Type B pancreatic cell (in vitro differentiated cells): ENCODE measurements at places on chromosomes 2 and 18. TPM values are rescaled to one million over a fixed set of nuclear protein-coding genes. Genes with fewer than 3 reads are reported as not detected.
A peak's percentile ranks its signal among the peaks of the same experiment; 100 is the strongest.

DNA sequence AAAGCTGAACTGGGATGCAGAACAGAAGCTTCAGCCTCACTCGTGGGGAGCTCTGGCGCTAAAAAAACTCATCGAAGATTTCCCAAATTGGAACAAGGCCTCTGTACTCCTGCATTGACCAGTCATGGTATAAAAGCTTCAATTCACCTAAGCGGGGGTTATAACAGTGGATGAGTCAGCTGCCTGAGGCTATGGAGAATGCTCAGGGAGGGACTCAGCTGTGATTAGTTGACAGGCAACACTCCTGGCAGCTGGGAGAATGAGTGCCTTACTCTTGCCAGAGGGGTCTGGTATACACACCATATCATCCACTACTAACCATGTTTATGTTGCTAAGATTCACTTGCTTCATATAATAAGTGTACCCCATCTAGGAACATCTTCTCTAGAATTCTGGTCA, 350.6 kb upstream of the VRK2 start:
- DNase-seq, result no peak

DNA sequence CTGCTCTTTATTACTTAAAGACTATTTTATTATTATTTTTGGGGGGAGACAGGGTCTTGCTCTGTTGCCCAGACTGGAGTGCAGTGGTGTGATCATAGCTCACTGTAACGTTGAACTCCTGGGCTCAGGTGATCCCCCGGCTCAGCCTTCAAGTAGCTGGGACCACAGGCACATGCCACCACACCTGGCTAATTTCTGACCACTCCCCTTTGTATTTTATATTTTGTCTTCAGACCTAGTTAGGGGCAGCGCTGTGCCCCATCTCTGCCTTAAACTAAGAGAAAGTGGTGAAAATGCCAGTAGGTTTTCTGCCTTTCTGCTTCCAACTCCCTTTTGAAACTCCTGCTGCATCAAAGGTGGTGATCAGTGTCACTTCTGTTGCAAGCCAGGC, 82.5 kb downstream of the LPIN1 start:
- no peak for DNase-seq

GRCh38 chr18:32974421-32975162, 201.8 kb upstream of the KLHL14 start:
- DNase-seq, result no peak

DNA sequence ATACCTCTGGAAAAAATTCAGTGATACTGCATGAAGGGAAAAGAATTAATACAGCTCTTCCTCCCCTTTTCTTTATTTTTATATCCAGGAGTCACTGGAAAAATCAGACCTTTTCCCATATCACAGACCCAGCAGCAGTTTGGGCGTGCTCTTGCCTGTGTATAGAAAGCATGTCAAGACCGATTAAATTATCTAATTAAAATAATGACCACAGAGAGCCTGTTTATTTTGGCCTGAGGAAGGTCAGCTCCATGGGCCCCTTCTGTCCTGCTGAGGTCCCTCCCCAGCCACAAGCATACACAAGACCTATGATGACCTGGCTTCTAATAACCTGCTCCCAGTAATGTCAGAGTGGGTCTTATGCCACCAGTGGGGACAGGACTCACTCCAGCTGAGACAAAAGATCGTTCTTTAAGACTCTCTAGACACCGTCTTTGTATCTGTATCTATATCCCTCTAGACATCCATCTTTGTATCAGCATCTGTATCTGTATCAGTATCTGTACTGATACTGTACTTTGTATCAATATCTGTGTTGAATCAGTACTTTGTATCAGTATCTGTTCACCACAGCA, 147.8 kb downstream of the VAPA start:
- DNase-seq, result no peak

DNA sequence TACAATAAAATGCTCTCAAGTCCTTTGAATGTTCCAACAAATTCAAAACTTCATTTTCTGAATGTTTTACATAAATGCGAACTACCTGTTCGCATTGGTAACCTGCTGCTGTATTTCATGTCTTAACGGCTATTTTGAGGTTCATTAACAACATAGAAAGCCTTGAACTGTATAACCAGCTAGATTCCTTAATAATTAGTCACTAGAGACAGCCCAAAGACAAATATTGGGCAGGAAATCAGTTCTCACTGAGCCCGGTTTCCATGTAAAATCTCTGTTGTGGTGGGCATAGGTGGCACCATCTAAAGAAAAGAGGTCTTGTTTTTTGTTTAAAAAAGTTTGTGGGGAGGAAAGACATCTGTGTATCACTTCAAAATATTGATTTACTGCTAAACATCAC, 29.2 kb downstream of the PDIA6 start:
- DNase-seq, result no peak

DNA sequence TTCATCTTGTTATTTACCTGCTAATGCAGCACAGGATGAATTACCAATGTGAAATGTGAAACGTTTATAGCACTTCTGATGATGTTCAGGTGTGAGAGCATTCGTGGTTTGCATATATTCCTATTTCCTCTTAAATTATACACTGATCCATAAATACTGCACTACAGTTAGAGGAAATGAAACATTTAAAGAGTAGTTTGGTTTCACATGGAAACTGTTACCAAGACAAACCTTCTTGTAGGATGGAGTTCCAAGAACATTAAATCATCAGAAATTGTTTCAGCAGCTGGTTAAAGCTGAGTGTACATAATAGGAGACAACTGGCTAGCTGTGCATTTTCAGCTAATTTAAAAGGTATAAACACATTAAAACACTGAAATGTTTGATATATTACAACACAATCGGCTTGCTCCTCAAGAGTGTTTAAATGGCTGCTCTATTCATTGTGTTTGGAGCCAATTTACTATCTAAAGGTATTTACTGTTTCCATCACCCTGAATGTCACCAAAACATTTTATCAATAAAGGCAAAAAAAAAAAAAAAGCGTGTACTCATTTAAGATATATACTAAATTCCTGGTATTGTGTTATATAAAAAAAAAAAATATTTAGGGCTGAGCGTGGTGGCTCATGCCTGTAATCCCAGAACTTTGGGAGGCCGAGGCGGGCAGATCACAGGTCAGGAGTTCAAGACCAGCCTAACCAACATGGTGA, 100.6 kb downstream of the DYM start:
- no peak for DNase-seq

- DNase-seq, result peak; percentile 47
Observed at GRCh38 chr2:27798948-27799645, 27.6 kb downstream of the MRPL33 start.

- no peak for DNase-seq
Observed at GRCh38 chr2:12435430-12436222, 281.1 kb upstream of the TRIB2 start.

DNA sequence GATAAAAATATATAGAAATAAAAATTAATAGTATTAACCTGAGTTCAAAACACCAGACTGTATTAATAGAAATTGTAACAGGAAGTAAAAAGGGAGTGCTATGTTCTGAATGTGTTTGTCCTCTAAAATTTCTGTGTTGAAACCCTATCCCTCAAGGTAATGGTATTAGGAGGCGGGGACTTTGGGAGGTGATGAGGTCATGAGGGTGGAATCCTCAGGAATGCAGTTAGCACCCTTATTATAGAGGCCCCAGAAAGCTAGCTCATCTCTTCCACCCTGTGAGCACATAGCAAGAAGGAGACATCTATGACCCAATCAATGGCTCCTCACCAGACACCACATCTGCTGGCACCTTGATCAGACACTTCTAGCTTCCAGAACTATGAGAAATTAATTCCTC, 124.5 kb downstream of the CMPK2 start:
- no peak for DNase-seq

DNA sequence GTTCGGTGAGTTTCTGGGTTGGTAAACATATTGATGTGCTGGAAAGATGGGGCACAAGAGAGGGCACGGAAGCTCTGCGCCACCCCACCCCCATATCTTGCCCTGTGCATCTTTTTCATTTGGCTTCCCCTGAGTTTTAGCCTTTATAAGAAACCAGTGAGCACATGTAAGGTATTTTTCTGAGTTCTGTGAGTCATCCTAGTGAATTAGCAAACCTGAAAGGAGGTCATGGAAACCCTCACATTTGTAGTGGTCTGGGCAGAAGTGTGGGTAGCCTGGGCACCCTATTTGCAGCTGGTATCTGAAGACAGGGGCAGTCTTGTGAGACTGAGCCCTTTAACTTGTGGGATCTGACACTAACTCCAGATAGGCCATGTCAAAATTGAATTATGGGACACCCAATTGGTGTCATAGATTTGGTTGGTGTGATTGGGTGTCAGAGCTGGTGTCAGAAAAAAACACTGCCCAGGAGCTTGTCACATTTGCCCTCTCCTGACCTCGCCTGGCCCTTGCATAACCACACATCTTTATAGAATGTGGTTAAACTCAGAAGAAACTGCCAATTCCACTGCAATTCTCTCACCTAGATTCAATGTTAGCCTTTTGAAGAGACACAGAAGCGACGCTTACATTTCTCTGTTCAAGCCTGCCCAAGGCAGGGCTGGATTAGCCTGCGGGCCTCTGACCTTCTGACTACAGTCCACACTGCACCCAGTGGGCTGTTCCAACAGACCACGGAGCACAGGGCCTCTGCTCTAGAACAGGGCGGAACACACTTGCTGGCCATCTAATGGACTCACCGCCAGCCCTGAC, 12.0 kb upstream of the GALM start:
- DNase-seq, result no peak

GRCh38 chr18:58998401-58999203, 133.9 kb downstream of the ZNF532 start:
- DNase-seq, result no peak

GRCh38 chr2:215843579-215843978, 169.8 kb downstream of the MREG start:
- no peak for DNase-seq

DNA sequence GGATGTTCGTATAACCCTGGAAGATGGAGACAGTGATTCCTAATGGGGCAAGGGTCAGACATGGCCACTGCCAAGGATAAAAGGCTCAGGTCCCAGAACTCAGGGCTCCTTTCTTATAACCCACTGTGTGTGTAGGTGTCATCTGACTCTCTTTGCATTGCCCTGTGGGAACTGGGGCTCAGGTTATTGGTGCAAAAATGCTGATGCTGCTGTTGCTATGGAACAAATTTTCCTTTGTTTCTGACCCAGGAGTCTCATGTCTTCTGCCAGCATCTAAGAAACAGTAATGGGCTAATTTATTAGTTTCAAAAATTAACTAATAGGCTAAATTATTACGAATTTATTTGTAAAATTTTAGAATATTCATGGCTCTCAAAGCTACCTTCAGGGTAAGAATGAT, 24.3 kb upstream of the LDLRAD4 start:
- no peak for DNase-seq

DNA sequence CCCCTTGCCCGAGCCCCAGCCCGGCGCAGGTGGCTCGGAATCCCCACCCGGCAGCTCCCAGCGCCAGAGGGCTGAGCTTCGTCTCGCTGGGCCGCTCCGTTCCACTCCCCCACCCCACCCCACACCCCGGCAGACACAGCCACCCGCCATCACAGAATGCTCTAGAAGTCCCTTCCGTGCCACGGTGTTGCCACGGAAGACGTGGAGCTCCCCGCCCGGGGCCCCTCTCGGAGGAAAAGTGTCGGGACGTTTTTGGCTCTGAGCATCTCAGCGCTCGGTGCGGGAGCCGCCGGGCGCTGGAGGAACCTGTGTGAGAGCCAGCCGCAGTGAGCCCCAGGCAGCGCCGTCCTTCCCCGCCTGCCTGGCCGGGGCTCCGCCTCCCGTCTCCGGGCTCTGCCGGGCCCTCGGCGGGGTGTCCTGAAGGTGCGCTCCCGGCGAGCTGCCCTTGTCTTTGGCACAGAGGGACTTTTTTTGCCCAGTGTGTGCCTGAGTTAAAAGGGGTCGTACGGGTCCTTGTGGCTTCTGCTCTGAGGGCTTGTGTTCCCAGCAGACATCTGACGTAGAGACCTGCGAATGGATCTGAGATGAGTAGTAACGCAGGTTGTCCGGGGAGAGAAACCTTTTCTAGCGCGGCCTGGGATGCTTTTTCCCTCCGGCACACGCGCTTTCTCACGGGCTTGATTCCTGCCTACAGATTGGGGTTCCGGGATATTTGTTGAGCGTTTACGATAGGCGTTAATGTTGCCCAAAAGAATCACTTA, 1.8 kb downstream of the ZCCHC2 start:
- DNase-seq, result peak; percentile 78

GRCh38 chr2:71670430-71670795, 217.1 kb downstream of the DYSF start:
- DNase-seq, result no peak

DNA sequence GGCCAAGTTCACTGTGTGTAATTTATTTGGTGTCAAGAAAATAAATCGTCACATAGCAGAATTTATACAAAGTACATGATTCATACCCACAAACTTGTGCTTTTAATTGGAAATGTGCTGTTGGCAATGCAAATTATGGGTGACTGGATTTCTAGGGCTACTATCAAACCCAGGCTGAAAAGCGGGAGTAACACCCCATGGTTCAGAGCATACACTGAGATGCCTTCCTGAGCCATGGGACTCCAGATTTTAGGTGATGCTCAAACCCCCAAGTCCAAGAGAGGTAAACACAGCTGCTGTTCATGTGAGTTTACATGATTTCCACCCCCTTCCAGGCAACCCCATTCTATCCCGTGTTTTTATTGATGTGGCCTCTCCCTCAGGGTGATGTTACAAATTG, 565.9 kb upstream of the ID2 start:
- no peak for DNase-seq

VSNL1 gene
- total RNA-seq, result 4.1 and 4.6 TPM in 2 replicates

CFAP65 gene
- total RNA-seq, result 0.29 and 2.1 TPM in 2 replicates

COL6A3 gene
- 4.7 and 157 TPM in 2 replicates for total RNA-seq

AGAP1 gene
- total RNA-seq, result 46.3 and 52.7 TPM in 2 replicates

TRIM43 gene
- not detected in 2 replicates for total RNA-seq

PROC gene
- total RNA-seq, result 8.9 and 18.7 TPM in 2 replicates

COL5A2 gene
- total RNA-seq, result 38.5 and 137 TPM in 2 replicates

GYPC gene
- total RNA-seq, result 13.3 and 45.5 TPM in 2 replicates

CDK5R2 gene
- 5.9 and 10.0 TPM in 2 replicates for total RNA-seq

SULT1C3 gene
- not detected in 2 replicates for total RNA-seq

AMMECR1L gene
- 20.1 and 21.9 TPM in 2 replicates for total RNA-seq
